ENCODE measurements at places on chromosomes 16 and 17.

GRCh38 chr16:85988723-85989313 lies 89.9 kb downstream of the IRF8 start:
- no peak for DNase-seq

GRCh38 chr16:67311607-67312488 lies 14.7 kb downstream of the KCTD19 start:
- peak; percentile 100 for DNase-seq

GRCh38 chr16:73510852-73511251 lies 462.9 kb upstream of the ZFHX3 start:
- no peak for DNase-seq

- peak; percentile 51 for DNase-seq
These were observed 40.7 kb upstream of the ANKFY1 start for GRCh38 chr17:4304417-4305027.

- no peak for DNase-seq
These were observed 47.7 kb downstream of the ZFHX3 start for GRCh38 chr16:73000020-73000906.

GRCh38 chr16:65312795-65313194 lies 190.9 kb upstream of the CDH11 start:
- peak; percentile 93 for DNase-seq

DNA sequence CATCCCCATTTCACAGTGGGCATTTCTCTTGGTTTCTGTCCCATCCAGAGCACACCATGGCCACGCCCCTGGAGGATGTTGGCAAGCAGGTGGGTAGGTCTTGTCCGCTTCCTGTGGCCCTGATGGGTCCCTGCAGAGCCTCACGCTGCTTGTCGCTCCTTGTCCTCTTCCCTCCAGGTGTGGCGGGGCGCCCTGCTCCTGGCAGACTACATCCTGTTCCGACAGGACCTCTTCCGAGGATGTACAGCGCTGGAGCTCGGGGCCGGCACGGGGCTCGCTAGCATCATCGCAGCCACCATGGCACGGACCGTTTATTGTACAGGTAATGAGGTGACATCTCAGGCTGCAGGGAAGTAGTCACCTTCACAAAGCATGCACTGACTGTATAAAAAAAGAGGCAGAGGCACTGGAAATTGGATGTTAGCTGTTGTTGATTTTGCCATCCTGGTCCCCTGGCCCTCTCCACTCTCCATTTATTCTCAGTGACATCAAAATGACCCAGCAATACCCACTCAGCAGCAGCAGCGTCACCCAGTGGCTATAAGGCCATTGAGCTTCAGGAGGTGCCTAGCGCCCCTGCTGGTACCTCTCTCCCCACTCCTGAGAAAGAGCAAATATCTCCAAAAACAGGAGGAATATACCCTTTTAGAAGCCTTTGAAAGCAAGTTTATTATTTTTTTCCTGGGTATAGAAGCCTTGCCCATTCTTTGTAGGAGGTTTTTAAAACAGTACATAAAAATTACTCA lies 13.7 kb downstream of the METTL22 start:
- peak; percentile 40 for DNase-seq

- DNase-seq: peak; percentile 18
These were observed 1.1 kb downstream of the ACSF2 start for GRCh38 chr17:50426814-50427787.

GRCh38 chr16:66927918-66928649 lies 2.7 kb upstream of the RRAD start:
- DNase-seq: no peak

- DNase-seq: no peak
These were observed 930 bp downstream of the CHMP1A start for GRCh38 chr16:89656435-89657121.

DNA sequence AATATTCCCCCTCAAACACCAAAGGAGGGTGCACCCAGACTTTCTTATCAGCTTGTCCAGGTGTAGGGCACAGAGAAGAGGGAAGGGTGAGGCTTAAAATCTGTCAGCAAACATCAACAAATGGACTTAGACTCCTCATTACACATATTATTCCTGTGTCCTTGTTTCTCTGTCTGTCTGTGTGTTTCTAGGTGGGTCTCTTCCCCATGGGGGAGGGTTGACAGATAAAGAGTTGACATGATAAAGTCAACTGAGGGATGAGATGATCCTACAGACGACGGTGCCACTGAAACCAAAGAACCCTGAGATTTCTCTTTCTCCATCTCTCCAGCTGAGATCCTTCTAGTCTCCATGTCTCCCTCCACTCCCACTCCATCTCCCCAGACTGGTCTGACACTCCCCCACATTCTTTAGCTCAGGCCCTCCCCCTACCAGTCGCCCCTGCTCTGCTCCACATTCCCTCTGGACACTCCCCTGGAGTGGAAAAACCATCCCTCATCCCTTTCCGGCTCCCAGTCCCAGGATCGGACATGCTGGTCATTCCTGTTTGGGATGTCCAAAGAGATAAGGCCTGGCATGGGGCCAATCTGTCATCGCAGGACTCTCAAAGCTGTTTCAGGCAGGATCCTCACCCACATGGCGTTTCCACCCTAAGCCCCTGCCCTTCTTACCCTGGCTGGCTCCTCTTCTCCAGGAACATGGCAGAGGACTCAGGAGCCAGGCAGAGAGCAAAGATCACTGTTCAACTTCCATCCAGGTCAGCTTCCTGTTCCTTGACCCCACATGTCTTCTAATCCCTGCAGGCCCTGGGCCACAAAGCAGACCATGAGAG lies 2.9 kb upstream of the ITGA3 start:
- peak; percentile 42 for DNase-seq

DNA sequence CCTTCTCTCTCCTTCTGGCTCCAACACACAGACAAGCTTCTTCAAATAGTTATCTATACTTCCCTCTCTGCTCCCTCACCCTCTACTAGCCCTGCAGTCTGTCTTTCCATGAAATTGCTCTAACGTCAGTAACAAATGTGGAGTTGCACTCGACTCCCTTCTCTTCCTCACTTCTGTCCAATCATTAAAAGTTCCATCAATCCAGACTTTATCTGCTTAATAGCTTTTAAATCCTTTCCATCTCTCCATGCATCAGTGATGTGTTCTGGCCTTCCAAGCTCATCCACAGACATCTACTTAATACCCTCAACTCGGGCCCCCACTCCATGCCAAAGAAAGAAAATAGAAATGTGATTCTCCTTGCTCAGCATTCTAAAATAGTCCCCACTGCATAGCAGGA lies 422.1 kb upstream of the CDH5 start:
- no peak for DNase-seq

DNA sequence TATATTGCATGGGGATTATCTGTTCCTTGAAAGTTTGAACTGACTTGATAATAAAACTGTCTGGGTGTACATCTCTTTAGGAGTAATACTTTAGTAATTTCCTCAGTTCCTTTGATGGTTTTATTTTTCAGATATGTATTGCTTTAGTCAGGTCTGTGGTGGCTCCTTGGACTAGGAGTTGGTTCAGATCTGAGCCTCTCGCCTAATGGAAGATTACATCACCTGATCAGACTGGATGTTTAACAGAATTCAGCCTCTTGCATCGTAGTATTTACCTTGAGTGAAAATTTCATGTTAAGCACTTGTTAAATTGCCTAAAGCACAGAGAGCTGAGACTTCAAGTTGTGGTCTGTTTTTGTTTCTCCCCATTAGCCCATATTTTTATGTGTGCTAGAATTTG lies 267.3 kb downstream of the MAP2K4 start:
- no peak for DNase-seq

DNA sequence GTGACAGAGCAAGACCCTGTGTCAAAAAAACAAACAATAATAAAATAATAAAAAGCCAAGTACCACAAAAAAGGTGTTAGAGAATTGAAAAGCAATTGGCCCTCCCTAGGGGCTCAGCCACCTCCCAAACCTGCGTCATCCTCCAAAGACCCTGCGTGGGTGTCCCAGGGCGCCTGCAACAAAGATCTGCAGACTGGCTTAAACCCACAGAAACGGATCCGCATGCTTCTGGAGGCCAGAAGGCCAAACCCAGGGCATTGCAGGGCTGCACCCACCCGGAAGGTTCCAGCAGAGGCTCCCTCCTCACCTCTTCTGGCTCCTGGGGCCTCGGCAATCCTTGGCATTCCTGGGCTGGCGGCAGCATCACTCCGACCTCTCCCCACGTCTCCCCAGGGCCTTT lies 1.5 kb downstream of the ENPP7 start:
- DNase-seq: no peak

DNA sequence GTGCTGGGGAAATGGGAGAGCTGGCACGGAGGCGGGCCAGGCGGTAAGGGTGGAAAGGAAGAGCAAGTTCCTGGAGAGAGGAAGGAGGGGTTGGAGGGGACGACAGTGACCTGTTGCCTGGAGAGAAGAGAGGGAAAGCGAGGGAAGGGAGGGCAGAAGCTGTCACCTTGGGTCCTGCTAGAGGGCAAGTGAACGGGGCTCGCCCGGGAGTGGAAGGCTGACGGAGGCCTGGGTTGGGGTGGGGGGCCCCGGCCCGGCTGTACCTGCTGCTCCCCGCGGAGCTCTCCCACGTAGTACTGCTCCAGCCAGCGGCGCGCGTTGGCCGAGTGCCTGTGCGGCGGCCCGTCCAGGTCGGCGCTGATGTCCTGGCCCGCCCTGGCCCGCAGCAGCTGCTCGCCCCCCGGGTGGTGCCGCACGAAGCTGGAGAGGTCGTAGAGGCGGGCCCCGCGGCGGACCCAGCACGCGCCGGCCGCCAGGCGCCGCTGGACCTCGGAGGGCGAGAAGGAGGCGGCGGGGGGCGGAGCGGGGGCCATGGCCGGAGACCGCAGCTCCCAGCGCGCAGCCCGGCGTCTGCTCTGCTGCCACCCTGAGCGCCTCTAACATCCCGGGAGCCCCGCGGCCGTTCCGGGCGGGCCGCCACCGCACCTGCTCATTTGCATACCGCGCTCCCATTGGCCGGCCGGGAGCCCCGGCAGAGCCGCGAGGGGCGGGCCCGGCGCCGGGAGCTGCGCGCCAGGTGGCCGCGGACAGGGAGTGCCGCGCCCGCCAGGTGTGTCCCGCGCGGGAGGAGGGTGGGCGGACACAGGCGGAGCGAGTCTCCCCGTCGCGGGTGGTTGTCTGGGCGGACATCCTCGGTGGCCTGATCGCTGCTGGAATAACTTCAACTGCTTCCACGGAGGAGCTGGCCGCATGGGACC lies at the start of gene FA2H:
TSS of gene FA2H (minus strand) at position 598 of the 917 bp plus-strand sequence. CDS start at position 533, 65 bp downstream.
- peak; percentile 20 for DNase-seq

DNA sequence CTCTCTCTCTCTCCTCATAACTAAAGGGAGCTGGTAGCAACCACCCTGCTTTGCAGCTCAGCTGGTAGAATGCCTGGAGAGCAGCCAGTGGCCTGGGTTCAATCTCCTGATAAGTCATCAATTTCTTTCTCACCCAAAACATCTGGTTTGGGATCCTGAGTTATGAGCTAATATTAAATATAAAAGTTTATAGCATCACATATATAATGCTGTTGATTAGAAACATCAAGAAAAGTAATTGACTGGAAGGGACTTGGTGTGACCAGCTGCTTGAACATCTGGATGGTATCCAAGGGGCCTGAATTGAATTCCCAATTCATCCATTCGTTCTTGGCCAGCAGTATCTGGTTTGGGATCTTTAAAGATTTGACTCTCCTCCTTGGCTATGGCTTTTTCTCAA lies 12.2 kb upstream of the ELAC2 start:
- DNase-seq: no peak
